ENCODE measurements at places on chromosomes 16 and 17.

- DNase-seq, result no peak
Measured at GRCh38 chr17:19242926-19243325, 5.8 kb downstream of the EPN2 start.

GRCh38 chr16:20874088-20874581 is 26.0 kb downstream of the DCUN1D3 start:
- DNase-seq, result no peak

GRCh38 chr17:75020331-75021110 is 8.1 kb downstream of the MRPL58 start:
- no peak for DNase-seq

- DNase-seq, result no peak
Measured at GRCh38 chr16:22633280-22633679, 122.6 kb downstream of the NPIPB5 start.

DNA sequence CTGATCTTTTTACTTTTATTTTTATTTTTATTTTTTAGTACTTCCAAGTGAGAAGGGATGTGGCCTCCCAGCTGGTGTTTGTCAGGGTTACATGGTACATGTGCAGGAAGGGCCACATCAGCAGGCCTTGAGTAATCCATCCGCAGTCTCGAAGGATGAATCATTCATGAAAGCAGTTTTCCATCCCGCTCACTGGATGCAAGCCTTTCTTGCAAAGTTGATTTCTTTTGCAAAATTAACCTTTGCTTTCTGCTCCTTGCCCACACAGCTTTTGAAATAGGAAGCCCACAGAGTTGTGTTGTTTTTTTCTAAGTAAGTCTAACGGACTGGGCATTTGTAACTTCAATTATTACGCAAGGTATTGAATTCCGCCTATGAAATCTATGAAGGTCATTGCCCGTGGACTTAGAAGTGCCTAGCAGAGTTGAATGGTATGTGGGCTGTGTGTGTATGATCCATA is 157.4 kb downstream of the PRKCA start:
- no peak for DNase-seq

GRCh38 chr16:50035468-50035992 is 10.5 kb downstream of the CNEP1R1 start:
- DNase-seq, result peak; percentile 61

DNA sequence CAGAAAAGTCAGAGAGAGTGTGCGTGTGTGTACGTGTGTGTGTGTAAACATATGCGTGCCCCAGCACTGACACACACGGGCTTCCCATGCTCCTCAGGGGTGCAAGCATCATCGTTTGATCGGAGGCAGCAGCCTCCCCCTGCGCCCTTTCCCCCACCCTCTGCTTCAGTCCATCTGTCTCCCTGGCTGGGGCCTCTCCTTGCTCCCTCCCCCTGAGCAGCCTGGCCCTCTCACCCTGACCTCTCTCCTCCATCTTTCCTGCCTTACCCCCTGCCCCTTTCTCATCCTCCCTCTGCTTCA is 4.4 kb downstream of the STX1B start:
- DNase-seq, result no peak

All from Caco-2 (cell line).